ENCODE measurements at places on chromosomes 5 and 9.
A peak's percentile ranks its signal among the peaks of the same experiment; 100 is the strongest.

DNA sequence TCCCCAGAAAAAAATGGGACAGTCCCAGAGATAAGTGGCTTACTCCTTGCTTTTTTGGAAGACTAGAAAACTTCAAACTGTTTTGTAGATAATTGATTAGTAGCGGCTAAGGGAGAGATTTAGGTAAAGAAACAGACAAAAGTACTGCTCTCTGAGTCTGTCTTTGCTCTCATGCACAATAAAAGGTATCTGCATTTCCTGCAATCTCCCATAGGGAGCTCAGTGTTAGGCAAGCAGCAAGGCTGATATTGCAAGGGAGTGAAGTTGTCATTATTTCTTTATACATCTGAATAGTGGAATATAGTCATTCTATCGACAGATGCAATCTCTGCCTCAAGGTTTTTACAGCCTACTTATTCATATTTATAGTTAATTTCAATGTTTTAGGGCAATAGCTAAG, 54.9 kb upstream of the CAMK4 start:
- DNase-seq = no peak

GRCh38 chr5:18605186-18605585, 970.9 kb downstream of the TAF11L14 start:
- DNase-seq = no peak

DNA sequence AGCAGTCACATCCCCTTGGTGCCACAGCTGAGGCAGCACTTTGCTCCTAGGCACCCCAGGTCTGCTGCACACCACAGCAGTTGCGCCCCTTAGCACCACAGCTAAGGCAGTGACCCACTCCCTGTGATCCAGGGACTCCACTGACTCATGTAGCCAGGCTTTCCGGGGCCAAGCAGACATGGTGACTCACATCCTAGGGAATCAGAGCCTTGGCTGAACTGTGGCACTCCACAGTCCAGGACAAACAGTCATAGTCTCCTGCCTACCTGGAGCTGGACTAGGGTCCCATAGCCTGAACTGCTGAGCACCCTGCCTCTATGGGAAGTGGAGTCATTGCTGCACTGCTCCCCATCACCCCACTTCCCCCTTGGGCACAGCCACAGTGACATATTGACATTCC, 338.7 kb downstream of the NPR3 start:
- no peak for DNase-seq

DNA sequence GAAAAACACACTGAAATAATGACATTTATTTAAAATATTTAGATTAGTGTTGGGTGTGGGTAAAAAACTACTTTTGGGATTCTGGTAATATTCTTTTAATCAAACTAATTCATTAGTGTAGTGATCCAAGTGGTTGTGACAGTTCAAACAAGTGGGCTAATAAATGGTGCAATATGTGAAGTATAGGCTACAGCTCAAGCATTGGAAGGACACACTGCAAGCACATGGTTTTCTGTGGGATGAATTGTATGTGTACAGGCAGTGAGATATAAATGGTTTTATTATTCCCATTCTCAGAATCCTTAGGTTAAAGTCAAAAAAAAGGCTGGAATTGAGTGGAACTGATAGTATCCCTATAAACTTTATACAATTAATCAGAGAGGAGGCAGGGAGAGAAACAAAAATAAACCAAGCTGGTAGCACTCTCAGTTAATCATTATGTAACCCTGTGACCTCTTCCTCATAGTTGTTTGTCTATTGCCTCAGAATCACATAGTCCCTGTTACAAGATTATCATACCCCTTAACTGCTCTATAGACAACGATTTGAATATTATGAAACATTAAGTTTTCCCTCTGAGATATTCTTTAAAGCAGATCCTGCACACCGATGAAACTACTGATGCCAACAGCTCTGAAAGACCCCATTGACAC, 1755.4 kb upstream of the ACO1 start:
- DNase-seq = no peak

GRCh38 chr5:65086234-65086890, 317.6 kb downstream of the CWC27 start:
- no peak for DNase-seq

DNA sequence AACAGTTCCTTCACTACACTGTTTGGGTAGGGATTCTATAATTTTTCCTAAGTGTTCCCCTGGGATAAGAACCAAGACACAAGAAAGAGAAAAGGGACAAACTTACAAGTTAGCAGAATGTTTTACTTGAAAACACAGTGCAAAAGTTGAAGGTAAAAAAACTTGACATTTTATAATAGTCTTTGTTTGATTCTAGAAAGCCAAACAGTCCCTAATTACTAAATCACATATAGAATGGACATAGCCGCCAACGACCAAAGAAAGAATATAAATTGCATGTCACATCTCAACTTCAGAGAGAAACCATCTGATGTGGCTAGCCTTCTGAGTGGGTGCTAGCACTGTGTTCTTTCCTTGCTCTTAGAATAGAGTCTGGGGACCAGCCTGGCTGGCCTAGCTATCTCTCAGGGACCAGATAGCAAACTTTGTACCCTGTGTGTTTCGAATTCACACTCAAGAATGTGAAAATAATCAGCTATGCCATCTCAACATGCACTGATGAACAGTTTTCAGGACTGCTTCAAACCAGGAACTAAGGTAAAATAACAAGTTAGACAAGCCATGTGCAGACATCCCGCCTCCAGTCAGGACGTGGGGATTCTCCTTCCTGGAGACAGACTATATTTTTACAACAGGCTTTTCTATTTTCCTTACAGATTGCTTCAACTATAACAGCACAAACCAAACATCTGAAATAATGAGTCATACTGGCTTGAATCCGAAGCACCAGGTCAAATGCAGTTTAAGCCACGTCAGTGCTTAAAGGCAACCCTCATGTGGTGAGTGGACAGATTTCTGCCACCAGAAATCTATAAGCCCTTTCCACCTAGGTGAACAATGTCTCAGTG, 53.7 kb downstream of the LHFPL2 start:
- DNase-seq = no peak

- DNase-seq = no peak
Observed at GRCh38 chr9:132458432-132458831, 48.4 kb downstream of the CFAP77 start.

DNA sequence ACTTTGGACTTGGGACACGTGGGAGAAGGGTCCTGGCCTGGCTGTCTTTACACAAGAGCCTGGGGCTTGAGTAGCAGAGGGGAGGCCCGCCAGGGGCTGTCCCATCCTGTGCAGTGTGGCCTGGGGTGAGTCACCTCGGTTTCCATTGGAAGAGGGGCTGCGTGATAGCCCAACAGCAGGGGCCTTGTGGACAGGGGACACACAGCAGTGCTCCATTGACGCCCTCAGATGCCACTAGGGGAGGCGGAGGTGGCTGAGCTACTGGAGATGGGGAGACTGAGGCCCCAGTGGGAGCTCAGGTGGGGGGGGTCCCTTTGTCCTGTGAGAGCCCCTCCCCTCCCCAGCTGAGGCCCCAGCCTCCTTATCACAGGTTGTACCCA, 50.0 kb upstream of the RNU6ATAC start:
- DNase-seq = no peak

DNA sequence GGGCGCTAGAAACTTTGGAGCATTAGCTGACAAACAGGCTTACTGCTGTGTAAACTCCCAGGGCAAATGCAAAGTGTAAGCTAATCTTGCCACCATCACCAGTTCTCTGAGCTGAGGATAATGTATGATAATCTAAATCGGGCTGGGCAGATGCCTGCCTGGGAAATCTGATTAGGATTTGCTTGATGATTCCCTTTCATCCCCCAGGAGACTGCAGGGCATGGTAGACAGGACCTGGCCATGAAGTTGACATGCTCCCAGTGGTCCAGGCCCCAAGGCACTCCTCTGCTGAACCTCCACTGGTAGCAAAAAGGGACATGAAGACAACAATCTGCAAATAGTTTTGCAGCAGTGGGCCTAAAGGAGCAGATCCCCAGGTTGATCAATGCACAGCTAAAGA, 317.5 kb downstream of the SPOCK1 start:
- DNase-seq = no peak

DNA sequence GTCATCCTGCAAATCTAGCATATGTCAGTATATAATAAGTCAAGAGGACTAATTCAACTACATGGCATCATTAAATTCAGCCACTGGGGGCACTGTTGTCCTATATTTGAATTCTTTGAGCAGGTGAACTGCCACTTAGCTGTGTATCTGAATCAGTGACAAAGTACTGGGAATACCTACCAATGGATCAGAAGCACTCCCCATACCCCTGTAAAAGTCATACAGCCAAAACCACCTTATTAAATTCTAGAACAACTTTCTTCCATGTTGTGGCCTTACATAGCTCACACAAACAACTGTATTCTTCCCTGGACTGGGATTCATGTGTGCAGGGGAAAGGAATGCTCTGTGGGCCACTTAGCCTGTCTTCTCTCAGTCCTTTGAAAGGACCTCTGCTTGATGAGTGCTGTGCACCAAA, 57.4 kb upstream of the PLPP6 start:
- DNase-seq = peak; percentile 27

- DNase-seq = no peak
Observed at GRCh38 chr9:136189394-136190236, 15.3 kb downstream of the LHX3 start.

GRCh38 chr5:171419688-171420430, 412 bp downstream of the FGF18 start:
- peak; percentile 17 for DNase-seq

- no peak for DNase-seq
Observed at GRCh38 chr5:180908998-180909731, 10.2 kb downstream of the BTNL8 start.

GRCh38 chr9:25427898-25428297, 250.3 kb downstream of the TUSC1 start:
- no peak for DNase-seq

- no peak for DNase-seq
Observed at GRCh38 chr9:113152699-113153098, 1.9 kb downstream of the SLC31A2 start.

GRCh38 chr9:38226491-38226951, 157.5 kb upstream of the SHB start:
- no peak for DNase-seq

- DNase-seq = no peak
Observed at GRCh38 chr9:135085830-135086546, 1.5 kb upstream of the OLFM1 start.

DNA sequence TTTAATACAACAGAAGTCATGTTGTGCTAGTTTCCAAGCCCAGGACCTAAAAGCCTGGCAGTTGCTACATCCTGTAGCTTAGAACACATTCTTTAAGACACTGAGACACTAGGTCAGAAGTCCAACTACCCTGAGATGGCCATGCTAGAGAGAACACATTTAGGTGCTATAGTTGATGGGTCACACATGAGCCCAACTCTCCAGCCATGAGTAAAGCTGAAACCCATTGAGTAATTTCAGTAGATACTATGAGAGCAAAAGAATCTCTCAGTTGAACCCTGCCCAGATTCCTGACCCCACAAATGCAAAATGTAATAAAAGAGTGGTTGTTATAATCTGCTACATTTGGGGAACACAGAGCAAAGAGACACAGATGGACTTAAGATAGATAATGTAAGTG, 164.4 kb downstream of the SEMA5A start:
- DNase-seq = no peak

DNA sequence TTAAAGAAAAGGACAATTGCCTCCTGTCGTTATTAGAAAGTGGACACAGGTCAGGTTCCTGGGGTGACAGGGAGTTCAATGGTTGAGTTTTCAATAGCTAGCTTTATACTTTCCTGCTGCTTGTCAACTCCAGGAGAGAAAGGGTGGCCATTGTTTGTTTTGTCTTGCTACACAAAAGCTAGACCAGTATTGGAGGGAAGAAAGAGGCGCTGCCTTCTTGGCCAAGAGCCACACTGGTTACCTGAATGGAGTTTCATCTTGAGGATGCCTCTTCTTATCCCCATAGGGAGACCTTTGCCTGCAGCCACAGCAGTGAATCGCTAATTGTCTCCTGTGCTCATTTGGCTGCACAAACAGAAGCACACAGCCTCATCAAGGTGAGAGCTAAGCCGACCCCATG, 279.4 kb upstream of the GRIA1 start:
- DNase-seq = no peak

DNA sequence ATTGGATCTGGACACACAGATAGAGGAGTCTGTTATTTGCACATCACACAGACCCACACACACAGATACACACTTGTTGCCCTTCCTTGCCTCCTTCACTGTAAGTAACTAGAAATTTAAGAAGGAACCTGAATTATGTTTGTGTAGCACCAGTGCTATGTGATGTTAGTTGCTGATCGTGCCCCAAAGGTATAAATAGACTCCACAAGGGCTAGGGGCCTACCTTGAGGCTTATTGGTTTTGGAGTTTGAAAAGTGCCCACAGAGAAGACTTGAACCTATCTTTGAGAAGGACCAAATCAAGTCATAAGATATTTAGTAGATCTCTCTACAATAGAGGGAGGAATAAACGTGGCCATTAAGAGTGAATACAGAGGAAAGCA, 8.8 kb upstream of the TGFBI start:
- no peak for DNase-seq

GRCh38 chr5:96254980-96255691, 177.9 kb downstream of the PCSK1 start:
- DNase-seq = no peak

DNA sequence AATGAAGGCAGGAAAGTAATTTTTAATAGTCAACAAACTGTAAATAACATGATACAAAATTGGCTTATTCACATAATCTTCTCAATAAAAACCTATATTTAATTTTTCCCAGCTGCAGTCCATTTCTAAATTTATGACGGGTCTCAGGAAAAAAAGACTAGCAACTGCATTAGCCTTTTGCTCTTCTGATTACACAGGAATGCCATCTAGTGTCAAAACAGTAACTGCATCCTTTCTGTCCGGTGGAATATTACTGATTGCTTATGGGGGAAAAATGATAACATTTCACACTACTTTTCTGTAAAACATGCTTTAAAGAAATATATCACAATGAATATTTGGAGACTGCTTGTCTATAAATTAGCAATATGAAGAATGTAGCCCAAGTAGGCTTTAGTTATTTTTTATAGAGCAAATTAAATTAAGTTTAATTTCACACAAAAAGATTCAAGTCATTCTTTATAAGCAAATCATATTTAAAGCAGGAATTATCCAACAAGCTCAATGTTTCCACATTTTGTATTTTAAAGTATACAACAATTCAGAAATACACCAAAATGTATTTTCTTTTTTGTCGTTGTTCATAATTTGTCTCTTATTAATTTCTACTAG, 534.7 kb downstream of the CDH10 start:
- DNase-seq = no peak

DNA sequence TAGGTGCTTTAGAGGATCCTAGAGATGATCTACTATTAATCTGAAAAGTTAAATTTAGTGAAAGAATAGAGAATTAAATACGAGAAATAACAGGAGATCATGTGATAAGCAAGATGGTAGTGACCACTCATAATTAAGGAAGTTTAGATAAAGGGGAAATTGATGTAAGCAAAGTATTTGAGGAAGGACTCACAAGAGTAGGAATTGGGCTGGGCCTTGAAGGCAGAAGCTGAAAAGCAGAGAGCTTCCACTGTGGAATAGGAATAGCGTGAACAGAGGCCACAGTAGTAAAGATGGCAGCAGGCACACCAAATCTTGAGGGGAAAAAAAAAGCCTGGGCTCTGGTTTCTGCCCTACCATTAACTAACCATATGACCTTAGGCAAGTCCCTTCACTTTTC, 38.0 kb downstream of the KIF24 start:
- DNase-seq = no peak

- DNase-seq = no peak
Observed at GRCh38 chr5:15238006-15238405, 262.0 kb upstream of the FBXL7 start.

- no peak for DNase-seq
Observed at GRCh38 chr9:86217076-86217755, 42.2 kb downstream of the C9orf153 start.

- peak; percentile 72 for DNase-seq
Observed at GRCh38 chr9:5438301-5439162, 807 bp upstream of the PLGRKT start.
